Right cardiac atrium (tissue), 5 donors: ENCODE measurements at places on chromosomes 2 and 18. TPM values are rescaled to one million over a fixed set of nuclear protein-coding genes. Genes with fewer than 3 reads are reported as not detected.

GRCh38 chr2:199994371-199994770 lies 39.0 kb downstream of the MAIP1 start:
- no peak for DNase-seq

- no peak for DNase-seq
These were observed 5.5 kb downstream of the TMEM37 start for GRCh38 chr2:119436993-119437772.

DNA sequence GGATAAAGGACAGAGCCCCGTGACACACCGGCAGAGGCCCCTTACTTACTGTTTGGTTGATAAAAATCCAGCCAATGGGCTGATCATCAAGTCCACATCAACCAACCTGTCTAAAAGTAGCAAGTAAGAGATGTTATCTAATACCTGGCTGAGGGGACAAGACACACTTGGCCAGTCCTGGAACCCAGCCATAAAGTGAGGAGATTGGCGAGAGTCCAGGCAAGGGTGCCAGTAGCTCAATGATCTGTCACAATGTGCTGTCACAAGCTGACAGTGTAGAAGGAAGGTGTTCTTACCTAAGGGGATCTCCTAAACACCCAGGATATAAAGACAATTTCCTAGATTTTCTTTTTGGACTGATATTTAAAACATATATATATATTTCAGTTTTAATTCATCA lies 61.7 kb upstream of the IL1R2 start:
- no peak for DNase-seq

DNA sequence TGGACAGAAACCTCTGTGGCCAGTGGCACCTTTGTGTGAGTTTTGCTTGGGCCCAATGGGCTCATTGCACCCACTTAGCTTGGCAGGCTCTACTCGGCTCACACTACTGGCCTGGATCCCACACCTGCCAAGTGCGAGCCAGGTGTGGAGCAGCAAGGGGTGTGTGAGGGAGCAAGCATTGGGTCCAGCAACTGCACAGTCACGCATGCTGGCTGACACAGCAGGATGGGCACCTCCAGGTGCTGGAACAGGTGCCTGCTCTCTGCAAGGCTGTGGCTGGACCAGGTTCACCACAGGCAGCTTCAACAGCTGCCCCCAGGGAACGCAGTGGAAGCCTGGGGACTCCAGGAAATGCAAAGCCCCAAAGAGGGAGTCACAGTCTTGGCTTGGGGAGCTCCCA lies 94.2 kb downstream of the DOK6 start:
- DNase-seq, result no peak

DNA sequence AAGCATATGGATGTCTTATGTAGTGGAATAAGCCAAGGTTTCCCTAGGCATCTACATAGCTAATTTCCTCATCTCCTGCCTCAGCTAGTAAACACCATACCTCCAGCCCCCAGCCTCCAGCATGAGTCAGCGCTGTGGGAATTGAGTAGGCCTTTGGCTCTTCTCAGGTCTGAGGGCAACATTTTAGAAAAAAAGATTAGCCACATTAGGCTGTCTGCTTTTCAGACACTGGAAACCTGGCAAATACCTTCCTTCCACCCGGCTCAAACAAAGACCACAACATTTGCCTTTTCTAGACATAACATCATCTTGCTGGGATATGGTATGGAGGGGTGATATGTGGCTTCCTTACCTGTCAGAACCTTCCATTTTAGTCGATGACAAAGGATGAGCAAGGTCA lies 6.1 kb upstream of the CCDC195 start:
- DNase-seq, result no peak

DNA sequence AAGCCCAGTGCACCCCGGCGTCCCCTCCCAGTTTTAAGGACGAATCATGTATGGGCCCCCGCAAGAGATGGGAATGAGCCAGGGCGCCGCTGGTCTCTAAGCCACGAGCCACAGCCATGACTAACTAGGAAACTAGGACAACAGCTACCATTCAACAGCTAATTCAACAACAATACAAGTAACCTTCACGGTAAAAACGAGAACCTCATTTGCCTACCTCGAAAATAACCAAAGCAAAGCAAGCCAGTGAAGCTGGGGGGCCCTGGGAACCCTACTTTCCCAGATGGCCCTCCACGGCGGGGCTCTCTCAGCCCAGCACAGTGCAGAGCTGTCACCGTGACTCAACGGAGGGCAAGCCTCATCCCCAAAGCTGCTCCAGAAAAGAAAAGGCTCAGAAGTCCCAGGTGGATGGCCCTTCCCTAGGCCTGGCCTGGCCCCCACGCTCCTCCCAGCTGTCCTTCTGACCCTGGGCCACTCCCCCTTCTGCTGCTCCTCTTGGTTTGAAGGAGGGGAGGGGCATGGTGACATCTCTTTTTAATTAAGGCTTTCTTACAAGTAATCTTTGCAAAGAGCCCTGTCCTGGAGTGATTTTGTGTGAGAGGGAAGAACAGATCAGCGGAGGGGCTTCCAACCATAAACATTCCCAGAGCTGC lies 126.3 kb downstream of the HDAC4 start:
- DNase-seq, result no peak

- DNase-seq, result no peak
These were observed 74.0 kb downstream of the TMX3 start for GRCh38 chr18:68640861-68641260.

STK36 gene
- polyA plus RNA-seq, result 8.8 TPM
